ENCODE measurements at places on chromosomes 2 and 18.
A peak's percentile ranks its signal among the peaks of the same experiment; 100 is the strongest.

DNA sequence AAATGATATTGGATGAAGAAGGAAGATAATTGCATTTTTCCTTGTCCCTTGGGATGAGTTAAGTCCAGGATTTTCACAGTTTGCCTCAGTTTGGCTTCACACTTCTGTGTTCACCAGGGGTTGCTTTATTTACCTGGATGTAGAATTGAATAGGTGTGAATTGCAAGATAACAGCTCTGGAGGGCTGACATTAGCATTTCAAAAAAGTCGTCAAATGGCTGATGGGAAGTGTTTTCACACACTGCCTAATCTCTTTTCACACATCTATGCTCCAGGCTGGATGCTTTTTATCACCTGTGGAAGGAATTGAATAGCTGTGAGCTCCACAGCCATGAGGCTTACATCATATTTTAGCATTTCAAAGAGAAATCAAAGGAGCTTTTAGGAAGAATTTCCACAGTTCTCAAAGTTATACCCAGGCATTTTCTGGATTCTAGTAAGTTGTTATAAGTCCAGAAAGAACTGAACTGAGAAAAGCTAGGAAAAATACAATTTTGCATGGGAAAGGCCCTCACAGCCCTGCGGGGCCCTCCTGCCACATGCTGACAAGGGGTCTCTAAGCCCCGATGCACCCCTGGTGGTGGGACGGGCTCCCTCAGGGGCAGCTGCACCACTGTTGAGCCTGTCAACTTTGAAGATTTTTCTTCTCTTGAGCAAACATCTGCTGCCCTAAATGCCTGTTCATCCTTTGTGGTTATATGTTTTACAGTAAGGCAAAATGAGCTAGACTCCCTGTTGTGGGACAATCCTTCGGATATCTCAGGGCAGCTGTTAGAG is 43.9 kb downstream of the TEX51 start:
- DNase-seq, result no peak

DNA sequence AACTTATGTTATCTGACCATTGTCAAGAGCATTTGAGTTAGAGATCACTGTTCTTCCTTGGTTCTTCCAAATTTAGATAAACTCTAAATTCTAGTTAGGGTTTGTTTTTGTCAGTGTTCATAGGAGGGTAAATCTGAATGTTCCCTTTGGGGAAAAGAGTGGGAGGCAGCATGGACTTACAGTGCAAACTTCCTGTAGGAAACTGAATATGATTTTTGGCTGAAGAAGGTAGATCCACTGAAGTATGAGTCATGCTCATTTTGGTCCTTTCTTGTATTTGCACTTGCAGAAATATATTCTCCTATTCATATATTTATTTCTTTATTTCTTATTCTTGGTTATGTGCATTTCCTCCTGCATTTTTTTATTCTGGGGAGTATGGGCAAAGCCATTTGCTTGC is 27.3 kb downstream of the CCDC85A start:
- no peak for DNase-seq

- DNase-seq, result no peak
Measured at GRCh38 chr2:240142859-240143258, 2.4 kb upstream of the OTOS start.

DNA sequence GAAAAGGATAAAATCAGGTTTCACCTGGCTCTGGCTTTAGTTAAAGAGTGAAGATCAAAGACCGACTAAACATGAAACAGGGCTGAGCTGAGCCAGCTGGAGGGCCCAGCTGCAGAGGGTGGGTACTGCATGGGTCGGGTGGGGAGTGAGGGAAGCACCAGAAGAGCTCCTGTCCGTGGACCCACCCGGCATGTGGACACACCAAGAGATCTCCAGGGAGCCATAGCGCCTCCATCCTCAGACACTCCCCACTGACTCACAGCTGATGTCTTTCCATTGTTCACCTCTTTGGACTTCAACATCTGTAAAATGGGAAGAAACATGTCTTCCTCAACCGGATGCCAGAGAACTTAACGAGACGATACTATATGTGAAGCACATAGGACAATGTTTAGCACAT is 178.3 kb upstream of the KLHL29 start:
- DNase-seq, result no peak

DNA sequence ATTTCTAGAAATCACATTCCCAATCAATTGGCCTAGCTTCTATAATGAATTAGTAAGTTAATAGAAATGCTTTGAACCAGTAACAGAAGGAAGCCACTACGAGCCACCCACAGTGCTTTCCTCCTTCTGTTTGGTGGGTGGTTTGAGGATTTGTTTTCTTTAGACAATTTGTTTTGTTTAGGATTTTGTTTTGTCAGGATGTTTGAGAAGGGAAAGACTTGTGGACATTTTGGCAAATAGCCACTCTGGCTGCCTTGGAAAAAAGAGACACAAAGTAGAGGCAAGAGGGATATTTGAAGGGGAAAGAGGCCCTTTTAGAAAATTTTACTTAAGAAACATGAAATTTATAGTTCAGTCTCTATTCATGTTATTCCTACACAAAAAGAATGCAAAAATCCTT is 47.7 kb downstream of the TANK start:
- no peak for DNase-seq

GRCh38 chr2:174970092-174970491 is 35.1 kb downstream of the CHN1 start:
- DNase-seq, result no peak

- no peak for DNase-seq
Measured at GRCh38 chr2:3300224-3300995, 77.2 kb downstream of the EIPR1 start.

DNA sequence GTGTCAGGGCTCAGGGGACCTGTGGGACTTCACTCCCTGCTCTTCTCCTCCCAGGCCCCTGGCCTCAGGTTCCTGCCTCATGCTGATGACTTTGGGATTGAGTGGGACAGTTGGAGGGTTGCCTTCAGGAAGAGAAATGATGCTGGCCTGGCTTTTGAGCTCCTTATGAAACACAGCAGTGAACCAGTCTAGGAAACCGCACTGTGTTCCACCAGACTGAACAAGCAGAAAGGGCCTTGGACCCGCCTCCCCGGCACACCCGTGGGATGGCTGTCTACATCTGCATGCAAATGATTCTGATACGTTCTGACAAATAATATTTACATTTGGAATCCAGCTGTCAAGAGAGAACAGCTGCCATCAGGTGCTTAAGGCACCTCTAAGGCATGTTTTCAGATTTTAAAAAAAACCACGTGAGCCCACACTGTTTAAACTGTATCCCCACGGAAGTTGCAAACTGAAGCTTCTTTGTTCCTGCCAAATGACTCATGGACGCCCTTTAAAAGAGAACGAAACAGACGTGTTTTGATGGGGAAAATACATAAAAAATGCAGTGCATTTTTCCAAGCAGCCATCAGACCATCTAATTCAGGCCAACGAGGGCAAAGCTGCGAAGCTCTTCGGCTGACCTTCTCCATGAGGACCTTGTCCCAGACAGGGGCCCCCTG is 27.6 kb upstream of the ASAP2 start:
- DNase-seq, result no peak

GRCh38 chr2:241141214-241141770 is 8.0 kb downstream of the PASK start:
- no peak for DNase-seq

GRCh38 chr2:184597571-184597991 is 748 bp upstream of the ZNF804A start:
- no peak for DNase-seq

DNA sequence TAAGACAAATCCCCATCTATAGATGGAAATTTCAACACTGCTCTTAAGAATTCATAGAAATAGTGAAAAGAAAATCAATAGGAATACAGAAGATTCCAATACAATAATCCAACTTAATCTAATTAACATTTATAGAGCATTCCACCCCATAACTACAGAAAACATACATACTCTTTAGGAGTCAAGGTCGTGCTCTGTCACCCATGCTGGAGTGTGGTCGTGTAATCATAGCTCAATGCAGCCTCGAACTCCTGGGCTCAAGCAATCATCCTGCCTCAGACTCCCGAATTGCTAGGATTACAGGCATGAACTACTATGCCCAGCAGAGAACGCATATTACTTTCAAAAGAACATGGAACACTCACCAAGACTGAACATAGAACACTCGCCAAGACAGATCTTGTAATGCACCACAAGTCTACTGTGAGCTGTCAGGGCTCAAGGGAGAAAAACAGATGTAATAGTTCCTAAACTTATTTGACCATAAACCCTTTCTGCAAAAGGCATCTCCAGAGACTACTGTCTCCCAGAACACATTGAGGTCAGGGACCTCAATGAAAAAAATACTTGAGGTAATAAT is 14.1 kb downstream of the MEMO1 start:
- no peak for DNase-seq

DNA sequence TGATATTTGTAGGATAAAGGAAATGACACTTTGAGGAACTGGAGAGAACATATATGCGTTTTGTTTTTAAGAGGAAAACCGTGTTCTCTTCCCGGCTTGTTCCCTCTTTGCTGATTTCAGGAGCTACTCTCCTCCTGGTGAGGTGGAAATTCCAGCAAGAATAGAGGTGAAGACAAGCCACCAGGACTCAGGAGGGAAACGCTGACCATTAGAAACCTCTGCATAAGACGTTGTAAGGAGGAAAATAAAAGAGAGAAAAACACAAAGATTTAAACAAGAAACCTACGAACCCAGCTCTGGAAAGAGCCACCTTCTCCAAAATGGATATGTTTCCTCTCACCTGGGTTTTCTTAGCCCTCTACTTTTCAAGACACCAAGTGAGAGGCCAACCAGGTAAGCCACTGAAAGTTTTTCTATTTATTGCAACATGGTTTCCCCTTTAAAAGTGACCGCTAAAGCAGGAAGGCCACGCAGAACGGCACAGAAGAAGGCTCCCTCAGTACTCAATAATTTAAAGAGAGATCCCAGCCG is 735 bp downstream of the NRP2 start:
- DNase-seq, result no peak

DNA sequence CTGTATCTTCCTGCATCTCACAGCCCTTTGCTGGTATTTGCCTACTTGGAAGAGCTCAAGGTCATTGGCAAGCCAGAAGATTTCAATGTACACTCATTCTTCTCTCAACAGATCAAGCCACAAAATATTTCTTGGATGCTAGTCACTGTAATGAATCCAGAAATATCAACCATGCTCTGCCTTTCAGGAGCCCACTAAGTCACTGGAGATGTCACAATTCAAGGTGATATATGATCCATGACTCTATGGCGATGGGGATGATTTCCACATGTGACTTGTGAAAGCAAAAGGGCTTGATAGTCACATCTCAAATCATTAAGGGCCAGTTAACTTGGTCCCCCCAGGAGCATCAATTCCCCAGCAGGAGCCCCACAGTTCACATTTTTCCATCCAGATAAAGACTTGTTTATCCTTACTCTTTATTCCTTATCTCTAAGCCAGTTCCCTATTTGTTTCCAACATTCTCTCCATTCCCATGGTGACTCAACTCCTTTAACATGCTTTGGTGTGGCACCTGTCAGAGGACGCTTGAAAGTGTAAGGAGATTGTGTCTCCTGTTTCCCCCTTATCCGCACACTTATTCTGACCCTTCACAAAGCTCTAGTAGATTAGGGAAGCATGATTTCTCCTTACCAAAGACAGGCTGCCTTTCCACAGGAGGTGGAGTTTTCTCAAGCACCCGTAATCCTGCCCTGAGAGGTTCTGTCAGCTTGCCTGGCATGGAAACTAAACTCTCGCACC is 15.8 kb downstream of the PKDCC start:
- no peak for DNase-seq

GRCh38 chr2:98693477-98693876 is 37.5 kb downstream of the MGAT4A start:
- no peak for DNase-seq

DNA sequence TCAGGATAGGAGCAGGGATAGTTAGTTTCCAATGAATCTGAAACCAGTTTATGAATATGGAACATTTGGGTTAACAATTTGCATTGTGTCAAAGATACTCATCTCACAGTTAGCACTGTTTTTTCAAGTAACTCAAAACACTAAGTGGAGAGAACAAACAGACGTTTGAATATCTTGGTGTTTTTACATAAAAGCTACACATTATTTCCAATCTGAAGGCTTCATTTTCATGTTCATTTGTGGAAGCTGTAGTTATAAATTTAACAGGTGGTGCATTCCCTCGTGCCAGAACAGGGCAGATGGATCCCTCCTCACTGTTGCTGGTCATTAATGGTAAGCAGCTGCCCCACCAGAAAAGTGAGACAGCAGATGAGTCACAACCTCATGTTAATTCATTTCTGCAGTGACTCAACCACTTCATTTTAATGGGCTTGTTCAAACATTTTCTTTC is 286.9 kb downstream of the TMX3 start:
- DNase-seq, result peak; percentile 94

DNA sequence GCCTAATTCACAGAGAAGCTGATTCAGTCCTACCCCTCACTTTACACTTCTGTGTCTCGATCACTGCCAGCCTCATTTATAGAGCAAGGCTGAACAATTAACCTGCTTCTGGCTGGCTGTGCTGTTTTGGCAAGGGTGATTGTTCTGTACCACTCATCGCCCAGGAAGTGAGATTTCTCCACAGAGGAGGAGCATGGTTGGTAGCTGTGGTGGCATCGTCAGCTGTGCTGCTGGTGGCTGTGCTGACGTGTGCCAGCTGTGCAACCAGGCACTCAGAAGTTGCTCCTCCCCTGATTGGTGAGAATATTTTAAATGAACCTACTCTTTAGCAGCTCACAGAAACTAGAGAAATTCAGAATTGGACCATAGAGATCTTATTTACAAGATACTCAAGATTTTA is 158.3 kb downstream of the EML6 start:
- DNase-seq, result no peak

DNA sequence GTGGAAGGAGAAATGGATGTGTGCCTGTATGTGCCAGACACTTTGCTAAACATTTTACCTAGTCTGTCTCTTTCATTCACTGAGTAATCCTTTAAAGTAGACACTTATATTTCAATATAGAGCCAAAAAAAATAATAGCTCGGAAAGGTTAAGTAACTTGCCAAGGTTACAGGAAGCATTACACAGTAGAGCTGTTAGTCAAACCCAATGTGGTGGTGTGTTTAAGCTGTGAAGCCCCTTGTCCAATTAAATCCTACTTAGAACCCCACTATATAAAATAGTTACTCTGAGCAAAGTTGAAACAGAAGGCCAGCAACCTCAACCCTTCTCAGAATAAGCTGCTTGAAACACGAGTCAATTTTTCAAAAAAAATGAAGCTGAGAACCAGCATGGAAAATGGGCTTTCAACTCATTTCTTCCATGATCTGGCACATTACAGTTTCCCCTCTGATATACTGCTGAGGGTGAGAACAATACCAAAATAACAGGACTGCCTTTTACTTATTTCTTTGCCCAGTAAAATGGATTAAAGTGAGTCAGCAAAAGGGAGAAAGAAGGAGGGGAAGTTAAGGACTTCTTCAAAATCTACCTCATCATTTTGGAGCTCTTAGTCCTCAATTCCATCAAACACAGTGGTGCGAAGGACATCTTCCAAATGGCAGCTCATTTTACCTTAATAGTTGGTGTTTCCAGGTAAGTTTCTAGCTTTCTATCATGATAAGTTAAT is 7.9 kb downstream of the RDH14 start:
- DNase-seq, result no peak

GRCh38 chr18:45415614-45416013 is 199.7 kb upstream of the SLC14A2 start:
- DNase-seq, result no peak

GRCh38 chr2:240564561-240565332 is 3.5 kb upstream of the RNPEPL1 start:
- DNase-seq, result no peak

GRCh38 chr2:95024371-95024770 is 1.1 kb upstream of the MAL start:
- no peak for DNase-seq

- DNase-seq, result no peak
Measured at GRCh38 chr2:184644685-184645084, 46.4 kb downstream of the ZNF804A start.

GRCh38 chr2:213016984-213017351 is 134.4 kb downstream of the IKZF2 start:
- DNase-seq, result no peak
